Caudate nucleus (tissue), 63 donors: ENCODE measurements at places on chromosomes 7 and 10.

GRCh38 chr7:17939211-17939605 is 1.1 kb downstream of the SNX13 start:
- DNase-seq, result no peak

DNA sequence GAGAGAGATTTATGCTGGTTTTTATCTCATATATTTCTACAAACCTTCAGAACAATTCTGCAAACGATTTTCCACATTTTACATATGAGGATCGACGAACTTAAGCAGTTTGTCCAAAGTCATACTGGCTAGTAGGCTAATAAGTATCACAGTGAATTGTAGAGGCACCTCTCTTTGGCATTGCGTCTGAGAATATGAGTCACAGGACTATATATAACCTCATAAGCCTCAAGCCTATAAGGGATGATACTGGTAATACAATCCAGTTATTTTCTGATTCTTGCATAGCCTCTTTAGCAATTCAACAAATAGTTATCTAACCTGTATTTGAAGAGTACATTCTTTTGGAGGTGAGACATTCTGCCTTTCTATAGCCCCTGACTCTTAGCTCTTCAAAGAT is 129.8 kb downstream of the GPR158 start:
- no peak for DNase-seq

- DNase-seq, result no peak
These were observed 64.6 kb upstream of the CREB5 start for GRCh38 chr7:28347475-28348318.

GRCh38 chr7:91347290-91347689 is 83.1 kb downstream of the FZD1 start:
- DNase-seq, result no peak

GRCh38 chr7:2393706-2394105 is 9.7 kb upstream of the CHST12 start:
- DNase-seq, result no peak

- no peak for DNase-seq
These were observed 39.5 kb downstream of the WDFY4 start for GRCh38 chr10:48724127-48724526.

DNA sequence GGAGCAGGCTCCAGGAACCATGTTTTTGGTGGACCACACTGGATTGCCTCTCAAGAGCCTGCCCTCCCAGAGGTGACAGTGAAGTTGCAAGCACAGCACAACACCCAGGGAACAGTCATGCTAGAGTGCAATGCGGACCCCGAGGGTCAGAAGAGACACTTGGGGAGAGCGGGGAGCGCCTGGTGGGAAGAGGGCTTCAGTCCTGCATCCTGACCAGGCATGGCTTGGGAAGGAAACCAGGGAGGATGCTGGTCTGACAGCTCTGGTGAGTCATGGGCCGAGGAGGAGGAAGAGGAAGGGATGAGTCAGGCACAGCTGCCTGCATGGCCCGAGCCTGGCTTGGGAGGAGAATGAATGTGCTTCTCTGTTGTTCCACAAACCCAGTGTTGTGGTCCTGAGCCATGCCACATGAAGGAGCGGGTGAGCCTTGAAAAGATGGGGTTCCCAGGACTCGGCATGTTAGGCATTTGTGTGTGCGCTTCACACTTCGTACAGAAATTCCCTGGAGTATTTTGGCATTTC is 29.5 kb upstream of the ANKRD2 start:
- DNase-seq, result peak; percentile 81

GRCh38 chr7:98399890-98400541 is 874 bp downstream of the BAIAP2L1 start:
- no peak for DNase-seq
